PC-3 (cell line): ENCODE measurements at places on chromosomes 11 and 22.

- DNase-seq = no peak
Observed at GRCh38 chr22:30033901-30034300, 46.4 kb upstream of the HORMAD2 start.

GRCh38 chr11:27317751-27318150 lies 45.3 kb downstream of the CCDC34 start:
- DNase-seq = peak; percentile 42

- DNase-seq = no peak
Observed at GRCh38 chr22:36289406-36289870, 36.5 kb downstream of the APOL1 start.

GRCh38 chr11:17298302-17298701 lies 21.8 kb downstream of the NUCB2 start:
- DNase-seq = no peak

DNA sequence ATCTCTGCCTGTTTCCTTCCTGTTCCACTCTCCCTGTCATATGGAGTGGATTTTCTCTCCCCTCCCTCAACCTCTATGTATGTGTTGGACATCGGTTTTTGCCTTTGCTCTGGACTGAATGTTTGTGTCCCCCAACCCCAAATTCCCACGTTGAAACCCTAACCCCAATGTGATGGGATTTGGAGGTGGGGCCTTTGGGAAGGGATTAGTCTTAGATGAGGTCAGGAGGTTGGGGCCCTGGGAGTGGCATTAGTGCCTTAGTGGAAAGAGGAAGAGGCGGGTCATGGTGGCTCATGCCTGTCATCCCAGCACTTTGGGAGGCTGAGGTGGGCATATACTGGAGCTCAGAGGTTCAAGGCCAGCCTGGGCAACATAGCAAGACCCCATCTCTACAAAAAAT lies 11.6 kb downstream of the TP53AIP1 start:
- DNase-seq = no peak

DNA sequence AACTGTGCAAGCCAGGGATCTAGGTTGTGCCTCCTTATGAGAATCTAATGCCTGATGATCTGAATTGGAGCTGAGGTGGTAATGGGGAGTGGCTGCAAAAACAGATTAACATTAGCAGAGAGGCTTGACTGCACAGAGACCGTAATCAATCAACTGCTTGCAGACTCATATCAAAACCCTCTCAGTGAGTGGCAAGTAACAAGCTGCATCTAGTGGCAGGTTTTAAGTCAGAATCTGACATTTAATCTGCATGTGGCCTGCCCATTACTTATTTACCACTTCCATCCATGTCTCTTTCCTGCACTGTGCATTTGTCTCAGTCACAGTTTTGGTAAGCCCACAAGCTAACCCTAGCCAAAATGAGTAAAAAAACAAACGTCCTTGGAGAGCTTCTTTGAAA lies 11.2 kb downstream of the C11orf58 start:
- DNase-seq = no peak

DNA sequence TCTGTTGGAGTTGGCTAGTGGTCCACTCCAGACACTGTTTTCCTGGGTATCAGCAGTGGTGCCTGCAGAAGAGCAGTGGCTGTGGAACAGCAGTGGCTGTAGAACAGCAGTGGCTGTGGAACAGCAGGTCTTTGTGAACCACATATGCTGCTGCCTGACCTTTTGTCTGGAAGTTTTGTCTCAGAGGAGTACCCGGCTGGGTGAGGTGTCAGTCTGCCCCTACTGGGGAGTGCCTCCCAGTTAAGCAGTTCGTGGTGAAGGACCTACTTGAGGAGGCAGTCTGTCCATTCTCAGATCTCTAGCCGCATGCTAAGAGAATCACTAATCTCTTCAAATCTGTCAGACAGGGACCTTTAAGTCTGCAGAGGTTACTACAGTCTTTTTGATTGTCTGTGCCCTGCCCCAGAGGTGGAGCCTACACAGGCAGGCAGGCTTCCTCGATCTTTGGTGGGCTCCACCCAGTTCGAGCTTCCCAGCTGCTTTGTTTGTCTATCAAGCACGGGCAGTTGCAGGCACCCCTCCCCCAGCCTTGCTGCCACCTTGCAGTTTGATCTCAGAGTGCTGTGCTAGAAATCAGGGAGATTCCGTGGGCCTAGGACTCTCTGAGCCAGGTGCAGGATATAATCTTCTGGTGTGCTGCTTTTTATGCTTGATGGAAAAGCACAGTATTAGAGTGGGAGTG lies 89.1 kb upstream of the TRIM48 start:
- DNase-seq = no peak

DNA sequence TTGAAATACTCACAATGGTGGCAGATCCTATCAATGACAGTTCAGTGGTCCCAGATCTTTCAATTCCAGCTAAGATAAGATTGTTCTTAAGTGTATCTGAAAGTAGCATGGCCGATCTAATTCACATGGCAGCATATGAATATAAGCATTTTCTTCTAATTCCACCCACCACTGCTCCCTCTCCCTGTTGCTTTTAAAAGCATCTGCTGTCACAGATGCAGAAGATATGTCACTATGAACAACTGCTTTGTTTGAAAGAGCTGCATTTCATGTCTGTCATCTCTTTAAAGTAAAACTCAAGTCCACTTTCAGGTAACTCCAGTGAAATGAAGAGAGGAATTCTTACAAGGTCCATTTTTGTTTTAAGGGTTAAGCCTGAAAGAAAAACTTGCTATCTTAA lies 1044.0 kb downstream of the DLG2 start:
- no peak for DNase-seq

DNA sequence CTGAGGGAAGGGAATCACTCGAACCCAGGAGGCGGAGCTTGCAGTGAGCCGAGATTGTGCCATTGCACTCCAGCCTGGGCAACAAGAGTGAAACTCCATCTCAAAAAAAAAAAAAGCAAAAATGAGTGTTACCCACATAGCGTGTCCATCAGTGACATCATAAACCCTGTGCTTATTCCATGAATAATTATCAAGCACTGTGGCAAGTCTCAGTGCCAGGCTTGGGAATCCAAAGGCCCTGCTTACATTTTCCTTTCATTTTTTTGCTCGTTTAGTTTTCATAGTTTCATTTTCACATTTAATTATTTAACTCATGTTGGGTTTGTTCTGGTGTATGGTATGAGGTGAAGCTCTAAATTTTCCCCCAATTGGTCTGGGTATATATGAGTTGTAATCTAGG lies 46.5 kb downstream of the NEU3 start:
- no peak for DNase-seq

DNA sequence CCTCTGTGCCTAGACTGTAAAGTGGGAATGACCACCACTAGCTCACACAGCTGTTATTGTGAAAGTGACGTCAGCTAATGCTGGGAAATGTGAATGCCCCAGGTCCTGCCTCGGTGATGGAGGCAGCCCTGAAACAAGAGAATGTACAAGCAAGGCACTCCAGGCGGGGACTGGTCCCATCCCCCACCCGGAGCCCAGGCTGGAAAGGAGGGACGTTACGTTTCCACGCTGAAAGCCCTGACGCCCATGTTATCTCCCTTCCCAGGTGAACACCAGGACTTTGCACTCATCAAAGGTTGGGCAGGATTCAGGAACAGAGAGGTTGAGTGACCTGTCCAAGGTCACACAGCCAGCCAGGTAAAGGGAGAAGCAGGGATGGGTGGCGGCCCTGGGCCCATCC lies 784 bp downstream of the SULT4A1 start:
- no peak for DNase-seq

DNA sequence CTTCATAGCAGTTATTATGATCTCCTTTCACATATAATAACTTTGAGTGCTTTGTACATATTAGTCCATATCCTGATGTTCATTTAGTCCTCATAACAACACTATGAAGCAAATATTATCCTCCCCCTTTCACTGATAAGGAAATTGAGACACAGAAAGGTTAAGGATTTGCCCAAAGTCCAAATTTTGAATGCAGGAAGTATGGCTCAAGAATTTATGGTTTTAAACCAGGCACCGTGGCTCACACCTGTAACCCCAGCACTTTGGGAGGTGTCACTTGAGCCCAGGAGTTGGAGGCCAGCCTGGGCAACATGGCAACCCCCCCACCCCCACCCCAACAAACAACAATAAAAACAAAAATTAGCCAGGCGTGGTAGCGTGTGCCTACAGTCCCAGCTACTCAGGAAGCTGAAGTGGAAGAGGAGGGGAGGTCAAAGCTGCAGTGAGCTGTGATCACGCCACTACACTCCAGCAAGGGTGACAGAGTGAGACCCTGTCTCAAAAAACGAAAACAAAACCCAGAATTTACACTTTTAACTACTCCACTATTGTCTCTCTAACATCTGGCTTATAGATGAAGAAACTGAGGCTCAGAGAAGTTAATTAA lies 8.6 kb downstream of the CCDC34 start:
- DNase-seq = no peak

- no peak for DNase-seq
Observed at GRCh38 chr22:25566186-25566897, 1.9 kb downstream of the GRK3 start.

GRCh38 chr11:70247042-70247709 lies 23.3 kb upstream of the PPFIA1 start:
- DNase-seq = peak; percentile 30

DNA sequence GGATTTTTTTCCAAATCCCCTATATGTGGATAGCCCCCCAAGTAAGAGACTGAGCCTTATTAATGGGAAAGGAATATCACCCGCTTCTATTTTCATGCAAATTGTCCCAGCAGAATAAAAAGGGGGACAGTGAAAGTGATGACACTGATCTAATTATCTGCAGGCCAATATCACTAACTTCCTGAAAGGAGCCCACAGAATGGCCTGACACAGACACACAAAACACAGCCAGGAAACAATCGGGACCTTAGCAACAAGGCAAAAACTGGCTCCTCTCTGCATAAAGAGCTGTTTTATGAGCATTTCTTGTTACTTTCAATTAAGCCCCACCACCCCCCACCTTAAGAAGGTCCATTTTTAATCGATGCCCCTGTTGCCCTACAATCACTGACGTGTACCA lies 54.3 kb upstream of the FAM181B start:
- DNase-seq = no peak

GRCh38 chr22:45105281-45105702 lies 58.4 kb upstream of the NUP50 start:
- peak; percentile 76 for DNase-seq

GRCh38 chr11:133516845-133517244 lies 15.5 kb downstream of the OPCML start:
- DNase-seq = no peak

- no peak for DNase-seq
Observed at GRCh38 chr11:7689239-7689638, 15.9 kb upstream of the CYB5R2 start.

DNA sequence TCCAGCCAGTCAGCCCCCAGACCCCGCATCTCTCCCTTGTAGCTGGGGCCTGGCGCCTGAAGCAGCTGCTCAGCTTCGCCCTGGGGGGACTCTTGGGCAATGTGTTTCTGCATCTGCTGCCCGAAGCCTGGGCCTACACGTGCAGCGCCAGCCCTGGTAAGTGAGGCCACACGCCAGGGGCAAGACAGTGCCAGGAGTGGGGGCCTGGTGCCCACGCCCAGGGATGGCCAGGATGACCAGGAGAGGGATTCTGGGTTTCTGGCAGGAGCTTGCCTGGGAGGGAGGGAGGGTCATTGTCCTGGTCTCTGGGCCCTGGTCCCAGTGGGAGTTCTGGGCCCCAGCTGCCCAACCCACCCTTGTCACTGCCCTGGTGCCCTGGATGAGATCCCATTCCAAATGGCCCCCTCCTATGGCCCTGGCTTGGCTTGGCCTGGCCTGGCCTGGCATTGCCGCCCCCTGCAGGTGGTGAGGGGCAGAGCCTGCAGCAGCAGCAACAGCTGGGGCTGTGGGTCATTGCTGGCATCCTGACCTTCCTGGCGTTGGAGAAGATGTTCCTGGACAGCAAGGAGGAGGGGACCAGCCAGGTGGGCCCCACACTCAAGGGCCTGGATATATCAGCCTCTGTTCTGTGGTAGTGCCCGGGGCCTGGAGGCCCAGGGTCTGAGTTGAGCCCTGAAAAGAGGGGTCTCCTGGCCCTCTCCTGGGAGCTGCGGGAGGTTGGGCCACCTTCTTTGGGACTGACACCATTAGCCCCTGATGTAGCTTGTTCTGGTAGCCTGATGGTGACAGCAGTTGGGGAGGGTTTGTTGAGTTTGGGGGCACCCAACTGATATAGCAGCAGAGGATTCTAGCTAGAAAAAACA lies 3.7 kb downstream of the SLC39A13 start:
- peak; percentile 51 for DNase-seq

DNA sequence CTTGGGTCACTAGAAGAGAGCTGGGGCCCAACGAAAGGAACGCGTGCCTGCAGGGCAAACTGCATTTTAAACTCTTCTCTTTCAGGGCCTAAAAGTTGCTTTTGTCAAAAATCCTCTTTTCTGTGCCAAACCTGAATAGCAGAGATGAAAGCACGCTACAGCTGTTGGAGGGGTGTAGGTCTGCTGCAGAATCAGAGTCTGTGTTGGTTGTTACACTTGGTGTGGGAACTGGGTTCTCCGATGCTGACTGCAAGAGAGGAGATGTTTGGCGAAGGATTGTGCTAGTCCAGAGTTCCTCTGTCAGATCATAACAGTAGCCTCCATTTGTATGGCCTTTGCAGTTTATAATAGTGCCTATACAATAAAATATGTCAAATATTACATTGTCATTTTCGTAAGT lies 41.8 kb downstream of the BARX2 start:
- DNase-seq = no peak

DNA sequence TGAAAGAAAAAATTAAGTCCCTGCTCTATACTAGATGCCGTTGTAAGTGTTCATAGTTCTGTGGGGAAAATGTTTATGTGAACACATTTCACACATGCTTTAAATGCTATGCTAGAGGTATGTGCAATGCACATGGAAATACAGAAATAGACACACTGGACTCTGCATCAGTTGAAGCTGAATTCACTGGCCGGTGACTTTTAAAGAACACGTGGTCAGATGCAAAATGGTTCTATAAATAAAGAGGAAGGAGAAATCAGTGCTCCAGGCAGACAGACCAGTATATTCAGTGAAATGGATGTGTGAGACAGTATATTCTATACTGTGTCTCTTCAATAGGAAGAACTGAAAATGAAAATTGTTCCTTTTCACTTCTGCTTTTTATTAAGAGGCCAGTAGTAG lies 29.9 kb downstream of the TRPC6 start:
- no peak for DNase-seq

GRCh38 chr22:35380013-35380412 lies 883 bp upstream of the HMOX1 start:
- no peak for DNase-seq
